ENCODE measurements at places on chromosomes 3 and 15. TPM values are rescaled to one million over a fixed set of nuclear protein-coding genes. Genes with fewer than 3 reads are reported as not detected.

The MAP1A gene
- total RNA-seq: 3.3 TPM

The CMC1 gene
- 32.5 TPM for total RNA-seq

The APBA2 gene
- total RNA-seq: not detected

The PATL2 gene
- 8.8 TPM for total RNA-seq

The KIAA1143 gene
- 46.7 TPM for total RNA-seq

The ADAM10 gene
- 103 TPM for total RNA-seq

The ADGRG7 gene
- not detected for total RNA-seq

DNA sequence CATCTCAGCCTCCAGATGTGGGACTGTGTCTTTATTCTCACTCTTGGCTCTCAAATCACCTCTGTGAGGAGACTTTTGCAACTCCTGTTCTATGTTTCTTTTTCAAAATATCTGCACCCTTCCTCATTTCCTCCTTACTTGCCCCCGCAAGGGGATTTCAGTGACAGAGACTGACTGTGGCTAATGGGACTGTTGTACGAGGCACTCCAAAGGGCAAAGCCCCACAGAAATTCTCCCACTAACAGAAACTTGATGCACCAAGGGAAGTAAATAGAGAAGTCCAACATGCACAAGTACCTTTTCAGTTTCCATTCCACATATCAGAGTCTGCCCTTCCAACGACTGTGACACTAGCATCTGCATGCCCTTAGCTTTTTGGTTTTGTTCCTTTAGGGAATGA is 69.7 kb downstream of the LRRK1 start:
- no peak for DNase-seq

GRCh38 chr3:152156880-152157279 is 111.8 kb upstream of the MBNL1 start:
- DNase-seq: no peak

- DNase-seq: no peak
These were observed 33.4 kb downstream of the EIF3J start for GRCh38 chr15:44570361-44570760.

GRCh38 chr3:98945101-98945524 is 43.6 kb upstream of the DCBLD2 start:
- DNase-seq: no peak

- DNase-seq: no peak
These were observed 14.7 kb upstream of the CA12 start for GRCh38 chr15:63396152-63396928.

DNA sequence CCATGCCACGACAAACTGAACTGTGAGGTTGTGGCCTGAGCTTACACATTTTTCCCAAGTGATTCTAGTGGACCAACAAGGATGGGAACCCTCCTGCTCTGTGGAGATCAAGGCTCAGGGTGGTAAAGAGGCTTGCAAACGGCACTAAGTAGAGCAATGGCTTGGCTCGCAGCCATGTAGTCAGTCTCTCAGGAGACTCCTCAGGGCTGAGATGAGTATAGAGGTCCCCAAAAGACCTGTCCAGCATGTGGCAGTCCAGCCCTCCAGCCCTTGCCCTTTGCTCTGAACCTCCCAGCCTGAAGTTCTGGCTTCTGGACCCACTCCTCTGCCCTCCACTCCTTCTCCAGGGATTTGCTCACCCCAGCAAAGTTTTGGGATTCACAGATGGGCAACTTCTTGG is 8.3 kb upstream of the CAMP start:
- no peak for DNase-seq

- DNase-seq: peak; percentile 84
These were observed 418.2 kb upstream of the NAALADL2 start for GRCh38 chr3:174440741-174441587.

- DNase-seq: no peak
These were observed 866.3 kb downstream of the ROBO2 start for GRCh38 chr3:77906102-77906709.

Measured in OCI-LY7 (cell line).